Cardiac muscle cell (in vitro differentiated cells and primary cell): ENCODE measurements at places on chromosomes 11 and 22.
A peak's percentile ranks its signal among the peaks of the same experiment; 100 is the strongest.

GRCh38 chr11:24855951-24856350 lies 359.1 kb downstream of the LUZP2 start:
- H3K27me3 ChIP-seq = no peaks in the 10 kb centered on the region
- H3K27ac ChIP-seq = no peak overlapping the region
- no peak overlapping the region for H3K4me3 ChIP-seq

DNA sequence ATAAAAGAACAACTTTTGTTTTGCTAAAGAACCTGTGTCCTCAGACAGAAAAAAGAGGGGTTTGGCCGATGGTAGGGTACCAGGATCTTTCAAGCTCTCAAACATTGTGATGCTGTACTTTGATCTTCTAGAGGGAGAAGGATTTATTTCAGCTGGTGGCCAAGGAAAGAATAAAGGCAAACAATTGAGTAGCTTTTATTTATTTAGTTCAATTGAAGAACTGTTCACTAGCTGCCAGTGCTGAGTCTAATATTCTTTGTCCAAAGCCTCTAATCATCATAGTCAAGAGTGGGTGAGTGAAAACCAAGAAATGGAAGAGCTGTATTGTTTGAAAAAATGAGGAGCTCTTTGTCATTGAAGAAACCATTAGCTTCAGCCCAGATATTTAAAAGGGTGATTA lies 138.4 kb downstream of the FAT3 start:
- H3K27ac ChIP-seq = no peak overlapping the region
- H3K27me3 ChIP-seq = no peaks in the 10 kb centered on the region
- H3K36me3 ChIP-seq = no peaks in the 10 kb centered on the region
- no peak overlapping the region for H3K4me3 ChIP-seq
- H3K4me1 ChIP-seq = no peaks in the 10 kb centered on the region

- no peak overlapping the region for H3K4me3 ChIP-seq
- no peak overlapping the region for H3K27ac ChIP-seq
- no peak for DNase-seq
- peaks cover 6% of the 10 kb centered on the region for H3K4me1 ChIP-seq
- H3K27me3 ChIP-seq = peaks cover 8% of the 10 kb centered on the region
Observed at GRCh38 chr11:72613977-72614376, 60.2 kb downstream of the PDE2A start.

GRCh38 chr22:30031764-30032455 lies 48.4 kb upstream of the HORMAD2 start:
- DNase-seq = no peak
- no peaks in the 10 kb centered on the region for H3K36me3 ChIP-seq
- peak overlapping the region; percentile 29 for H3K27ac ChIP-seq
- H3K4me3 ChIP-seq = no peak overlapping the region

DNA sequence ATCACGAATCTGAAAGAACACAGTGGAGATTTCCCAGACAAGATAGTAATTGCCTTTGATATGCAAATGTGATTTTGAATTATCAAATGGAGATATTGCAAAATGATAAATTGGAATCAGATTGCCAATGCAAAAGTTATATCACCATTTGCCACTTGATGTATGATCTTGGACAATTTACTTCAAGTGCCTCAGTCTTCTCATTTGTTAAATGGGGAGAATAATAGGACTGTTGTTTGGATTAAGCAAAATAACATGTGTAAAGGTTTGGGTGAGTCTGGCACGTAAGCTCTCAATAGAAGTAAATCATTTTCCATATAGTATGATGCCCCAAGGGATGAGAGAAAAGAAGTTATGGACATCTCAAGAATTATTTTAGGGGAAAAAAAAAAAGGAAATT lies 7.9 kb upstream of the PHF21A start:
- no peaks in the 10 kb centered on the region for H3K36me3 ChIP-seq
- DNase-seq = no peak
- H3K4me3 ChIP-seq = no peak overlapping the region
- H3K27me3 ChIP-seq = no peaks in the 10 kb centered on the region
- no peaks in the 10 kb centered on the region for H3K4me1 ChIP-seq
- H3K27ac ChIP-seq = no peak overlapping the region

DNA sequence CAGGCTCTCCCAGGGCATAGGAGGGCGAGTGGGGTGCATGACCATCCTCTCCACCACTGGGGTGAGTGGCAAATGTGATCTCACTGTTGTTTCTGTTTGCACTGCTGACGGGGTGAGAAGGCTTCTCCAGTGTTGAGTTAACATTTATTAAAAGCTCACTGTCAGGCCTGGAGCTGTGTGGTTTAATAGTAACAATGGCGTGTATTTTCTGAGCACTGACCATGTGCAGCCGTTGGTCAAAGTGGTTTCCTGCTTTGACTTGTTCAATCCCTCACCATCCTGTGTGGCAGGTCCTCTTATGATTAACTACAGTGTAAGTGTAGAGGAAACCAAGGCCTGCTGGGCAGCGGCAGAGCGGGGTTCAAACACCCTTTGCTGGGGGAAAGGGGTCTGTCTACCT lies 4.4 kb downstream of the A4GALT start:
- peaks cover 7% of the 10 kb centered on the region for H3K4me1 ChIP-seq
- peaks cover 28% of the 10 kb centered on the region for H3K27me3 ChIP-seq
- H3K4me3 ChIP-seq = no peak overlapping the region

DNA sequence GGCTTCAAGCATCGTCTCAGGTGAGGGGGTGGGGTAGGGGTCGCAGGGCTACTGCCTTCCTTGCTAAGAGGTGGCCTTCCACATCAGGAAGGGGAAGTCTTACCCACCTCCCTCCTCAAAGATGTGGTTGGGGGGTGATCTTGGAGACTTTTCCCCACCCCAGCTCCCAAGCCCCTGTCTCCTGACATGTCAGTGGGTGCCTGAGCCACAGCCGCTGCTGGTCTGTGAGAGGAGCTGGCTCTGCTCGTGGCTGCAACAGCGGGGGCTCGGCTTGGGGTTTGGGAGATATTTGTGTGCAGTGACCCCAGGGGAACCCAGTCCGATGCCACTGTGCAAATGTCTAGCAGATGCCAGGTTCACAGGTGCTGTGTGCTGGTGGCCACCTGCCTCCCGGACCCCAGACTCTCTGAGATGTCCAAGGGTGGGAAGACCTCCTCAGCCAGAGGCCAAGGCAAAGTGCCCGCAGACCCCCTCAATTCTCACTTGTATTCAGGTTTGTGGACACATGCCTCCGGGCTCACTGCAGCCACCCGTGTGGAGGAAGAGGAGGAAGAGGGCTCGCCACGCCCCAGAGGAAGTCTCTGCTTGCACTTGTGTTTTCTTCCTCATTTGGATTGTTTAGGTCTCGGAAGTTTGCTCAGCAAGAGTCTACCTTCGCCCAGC lies 1.9 kb downstream of the KCNQ1 start:
- H3K36me3 ChIP-seq = no peaks in the 10 kb centered on the region
- no peak for DNase-seq
- H3K27me3 ChIP-seq = peaks cover 97% of the 10 kb centered on the region
- no peak overlapping the region for H3K27ac ChIP-seq

DNA sequence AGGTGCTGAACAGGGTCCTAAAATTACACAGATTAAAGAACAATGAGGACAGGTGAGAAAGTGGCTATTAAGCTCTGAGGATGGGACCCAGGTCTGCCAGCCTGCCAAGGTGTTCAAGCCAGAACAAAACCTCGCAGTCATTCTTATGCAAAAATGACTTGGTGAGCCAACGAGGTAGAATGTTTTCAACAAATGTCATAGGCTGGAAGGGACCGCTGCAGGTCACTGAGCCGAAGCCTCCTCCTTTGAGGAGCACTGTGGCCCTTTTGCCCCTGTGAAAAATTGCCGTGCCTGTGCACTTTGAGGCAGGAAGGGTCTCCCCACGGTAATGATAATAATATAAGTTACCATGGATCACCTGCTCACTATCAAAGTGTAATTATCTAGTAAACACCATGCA lies 216.2 kb downstream of the DSCAML1 start:
- H3K27ac ChIP-seq = no peak overlapping the region
- no peaks in the 10 kb centered on the region for H3K4me1 ChIP-seq
- no peak overlapping the region for H3K4me3 ChIP-seq

DNA sequence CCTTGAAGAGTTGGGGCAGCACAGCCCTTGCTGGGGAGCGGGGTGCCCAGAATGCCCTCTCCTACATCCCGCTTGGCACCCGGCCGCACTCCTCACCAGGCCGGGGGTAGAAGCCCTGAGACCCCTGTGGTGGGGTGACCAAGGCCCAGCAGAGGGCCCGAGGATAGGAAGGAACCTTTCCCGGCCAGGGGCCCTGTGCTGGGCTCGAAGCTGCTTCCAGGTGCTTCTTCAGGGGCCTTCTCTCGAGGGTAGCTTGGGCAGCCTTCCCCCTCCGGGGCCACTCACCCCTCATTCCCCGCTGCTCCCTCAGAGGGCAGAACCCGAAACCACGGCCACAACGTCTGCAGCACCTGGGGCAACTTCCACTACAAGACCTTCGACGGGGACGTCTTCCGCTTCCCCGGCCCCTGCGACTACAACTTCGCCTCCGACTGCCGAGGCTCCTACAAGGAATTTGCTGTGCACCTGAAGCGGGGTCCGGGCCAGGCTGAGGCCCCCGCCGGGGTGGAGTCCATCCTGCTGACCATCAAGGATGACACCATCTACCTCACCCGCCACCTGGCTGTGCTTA lies 752 bp downstream of the MUC2 start:
- no peak overlapping the region for H3K27ac ChIP-seq
- DNase-seq = no peak
- H3K4me1 ChIP-seq = peaks cover 5% of the 10 kb centered on the region
- no peak overlapping the region for H3K4me3 ChIP-seq
- no peaks in the 10 kb centered on the region for H3K27me3 ChIP-seq

DNA sequence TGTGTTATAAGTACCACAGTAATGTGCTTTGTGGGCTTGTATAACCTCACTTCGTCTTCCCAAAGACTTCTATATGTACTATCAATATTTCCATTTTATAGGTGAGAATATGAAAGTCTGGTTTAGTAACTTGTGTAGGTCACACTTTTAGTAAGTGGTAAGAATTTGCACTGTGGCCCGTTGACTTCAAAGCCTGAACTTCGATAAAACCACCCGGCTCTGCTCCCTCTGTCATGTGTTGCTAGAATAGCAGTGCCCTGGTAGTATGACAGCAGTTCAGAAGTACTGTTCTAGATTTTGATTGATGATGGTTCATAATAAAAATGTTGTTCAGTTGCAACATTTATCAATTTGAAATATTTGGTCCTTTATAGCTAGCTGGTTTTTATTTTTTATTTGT lies 110.2 kb upstream of the SORL1-AS1 start:
- H3K27ac ChIP-seq = no peak overlapping the region
- DNase-seq = no peak
- H3K4me3 ChIP-seq = no peak overlapping the region
- H3K4me1 ChIP-seq = peaks cover 14% of the 10 kb centered on the region

DNA sequence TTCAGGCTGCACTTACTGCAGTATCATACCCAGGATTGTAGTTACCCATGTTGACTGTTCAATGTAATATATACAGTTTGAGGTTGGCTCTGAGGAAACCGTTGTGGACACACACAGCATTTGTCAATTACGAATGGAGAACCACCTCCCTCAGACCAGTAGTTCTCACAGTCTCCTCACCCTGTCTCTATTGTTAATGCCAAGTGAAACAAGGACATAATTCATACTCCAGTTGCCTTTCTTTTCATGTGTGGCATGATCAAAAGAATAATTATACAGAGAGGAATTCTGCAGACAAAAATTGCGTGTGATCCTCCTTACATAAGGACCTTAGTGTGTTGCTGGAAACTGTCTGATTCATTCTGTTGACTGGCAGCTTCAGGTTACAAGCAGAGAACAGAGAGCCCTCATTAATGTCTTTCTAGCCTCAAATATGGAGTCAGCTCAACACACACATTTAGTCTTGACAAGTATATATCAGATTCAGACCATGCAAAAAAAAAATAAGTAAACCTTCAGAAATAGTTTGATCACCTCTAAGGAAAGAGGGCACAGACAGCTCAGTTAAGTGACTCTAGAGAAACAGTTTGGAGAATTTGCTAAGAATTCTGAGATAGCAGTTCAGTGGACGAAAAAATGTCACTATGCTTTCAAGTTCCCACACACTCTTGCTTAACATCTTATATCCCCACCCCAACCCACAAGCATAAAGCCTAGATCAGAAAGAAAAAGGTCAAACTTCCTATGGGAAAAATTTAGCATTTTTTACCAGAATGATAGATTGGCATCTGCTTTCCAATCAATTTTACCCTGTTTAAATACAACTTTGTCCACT lies 96.1 kb downstream of the MAML2 start:
- H3K27me3 ChIP-seq = no peaks in the 10 kb centered on the region
- peaks cover 20% of the 10 kb centered on the region for H3K4me1 ChIP-seq
- H3K36me3 ChIP-seq = no peaks in the 10 kb centered on the region
- no peak for DNase-seq

- H3K27ac ChIP-seq = no peak overlapping the region
- peaks cover 9% of the 10 kb centered on the region for H3K36me3 ChIP-seq
- H3K4me1 ChIP-seq = peaks cover 13% of the 10 kb centered on the region
- H3K4me3 ChIP-seq = no peak overlapping the region
- H3K27me3 ChIP-seq = no peaks in the 10 kb centered on the region
Observed at GRCh38 chr11:72701466-72701865, 27.2 kb upstream of the PDE2A start.

DNA sequence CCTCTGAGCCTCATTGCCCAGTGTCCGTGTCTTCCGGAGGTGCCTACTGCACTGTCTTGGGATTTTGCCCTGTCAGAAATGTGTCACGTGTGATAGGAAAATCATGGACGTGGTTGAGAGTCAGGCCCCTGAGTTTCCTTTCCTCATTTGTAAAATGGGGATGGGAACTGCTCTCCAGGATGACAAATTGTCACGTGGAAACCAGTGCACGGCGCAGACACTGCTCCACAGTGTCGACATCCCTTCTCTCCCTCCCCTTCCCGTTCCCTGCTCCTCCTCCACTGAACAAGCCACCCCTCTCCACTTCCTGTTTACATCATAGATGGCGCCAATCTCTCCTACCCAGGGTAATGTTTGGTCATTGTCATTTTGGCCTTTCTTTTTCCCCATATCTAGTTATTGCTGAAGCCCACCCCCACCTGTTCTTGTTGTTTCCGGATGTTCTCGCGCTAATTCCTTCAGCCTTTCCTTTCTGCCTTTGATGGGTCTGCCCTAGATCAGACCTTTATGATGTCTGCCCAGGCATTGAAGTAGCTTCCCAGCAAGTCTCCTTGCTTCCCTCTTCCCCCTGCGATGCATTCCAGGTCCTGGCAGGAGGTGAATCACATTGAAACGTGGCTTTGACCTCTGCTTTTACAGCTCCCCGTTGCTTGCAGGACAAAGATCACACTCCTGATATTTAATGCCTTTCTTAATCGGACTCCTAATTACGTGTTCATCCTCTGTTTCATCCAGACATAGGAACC lies 91.8 kb downstream of the TBC1D22A start:
- no peaks in the 10 kb centered on the region for H3K27me3 ChIP-seq
- no peak overlapping the region for H3K4me3 ChIP-seq
- no peak overlapping the region for H3K27ac ChIP-seq
- H3K36me3 ChIP-seq = no peaks in the 10 kb centered on the region
- DNase-seq = no peak

- no peaks in the 10 kb centered on the region for H3K36me3 ChIP-seq
- DNase-seq = no peak
- no peak overlapping the region for H3K27ac ChIP-seq
- H3K4me3 ChIP-seq = no peak overlapping the region
- no peaks in the 10 kb centered on the region for H3K4me1 ChIP-seq
Observed at GRCh38 chr11:103317118-103317517, 207.9 kb downstream of the DYNC2H1 start.

GRCh38 chr22:29872989-29873388 lies 10.0 kb upstream of the MTMR3 start:
- no peak overlapping the region for H3K27ac ChIP-seq
- H3K27me3 ChIP-seq = no peaks in the 10 kb centered on the region
- H3K4me3 ChIP-seq = no peak overlapping the region
- H3K4me1 ChIP-seq = no peaks in the 10 kb centered on the region
